ENCODE measurements at places on chromosomes 2 and 18. TPM values are rescaled to one million over a fixed set of nuclear protein-coding genes. Genes with fewer than 3 reads are reported as not detected.

MAL gene
- total RNA-seq = 9.0 TPM

RAMP1 gene
- 7.6 TPM for total RNA-seq

DNA sequence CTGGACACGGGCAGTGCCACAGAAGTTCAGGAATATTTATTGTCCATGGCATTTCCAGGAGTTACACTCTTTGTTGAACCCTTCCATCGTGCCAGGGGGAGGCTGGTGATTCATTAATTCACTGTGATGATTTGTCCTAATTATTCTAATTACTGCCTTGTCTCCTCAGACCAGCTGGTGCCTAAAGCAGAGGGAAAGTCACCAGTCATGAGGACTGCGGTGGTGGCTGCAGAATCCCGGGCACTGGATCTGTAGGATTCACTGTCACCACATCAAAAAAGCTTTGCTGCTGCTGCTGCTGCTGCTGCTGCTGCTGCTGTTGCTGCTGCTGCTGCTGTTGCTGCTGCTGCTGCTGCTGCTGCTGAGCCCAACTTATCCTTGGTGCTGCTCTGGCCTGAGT lies 908.2 kb downstream of the TSN start:
- no peak for DNase-seq

CHST9 gene
- total RNA-seq = not detected

STARD6 gene
- not detected for total RNA-seq

SUPT7L gene
- total RNA-seq = 47.4 TPM

GRCh38 chr2:88606371-88607030 lies 20.8 kb downstream of the EIF2AK3 start:
- DNase-seq = no peak

- DNase-seq = peak; percentile 59
These were observed 152.1 kb downstream of the THSD7B start for GRCh38 chr2:136917411-136917881.

GRCh38 chr2:212929971-212930370 lies 221.4 kb downstream of the IKZF2 start:
- no peak for DNase-seq

DNA sequence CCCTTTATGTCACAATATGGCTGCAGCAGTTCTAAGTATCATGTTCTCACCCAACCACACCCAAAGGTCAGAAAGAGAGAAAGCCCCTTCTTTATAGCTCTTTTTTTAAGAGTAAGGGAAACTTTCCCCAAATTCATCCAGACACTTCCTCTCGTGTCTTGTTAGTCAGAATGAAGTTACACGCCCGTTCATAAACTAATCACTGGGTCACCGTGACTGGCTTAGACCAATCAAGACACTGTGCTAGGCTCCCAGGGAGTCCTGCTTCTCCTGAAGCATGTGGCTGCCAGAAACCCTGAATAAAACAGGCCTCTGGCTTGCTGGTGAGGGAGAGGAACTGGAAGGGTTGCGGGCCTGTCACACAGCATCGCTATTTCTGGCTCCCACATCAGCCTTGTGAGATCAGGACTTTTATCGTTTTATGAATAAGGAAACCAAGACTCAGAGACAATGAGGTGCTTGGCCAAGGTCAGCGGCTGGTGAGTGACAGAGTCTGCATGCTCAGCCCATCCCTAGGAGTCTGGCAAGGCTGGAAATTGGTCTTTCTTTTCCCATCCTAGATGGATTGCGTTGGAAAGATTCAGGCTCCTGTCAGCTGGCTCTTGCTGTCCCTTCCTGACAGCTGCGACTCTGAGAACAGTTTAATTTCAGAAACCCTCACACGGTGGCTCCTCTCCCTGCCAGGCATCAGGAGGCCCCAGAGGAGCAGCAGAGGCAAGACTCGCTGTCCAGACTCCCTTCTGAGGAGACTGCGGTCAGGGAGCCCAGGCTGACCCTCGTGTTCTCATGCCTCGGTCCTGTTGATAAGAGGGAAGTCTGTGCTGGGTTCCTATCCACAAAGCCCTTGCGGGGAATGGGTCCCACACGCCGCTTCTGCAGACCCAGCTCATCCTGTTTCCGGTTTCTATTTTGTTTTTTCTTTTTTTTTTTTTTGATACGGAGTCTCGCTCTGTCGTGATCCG lies 104.5 kb upstream of the TAF1B start:
- DNase-seq = no peak

GRCh38 chr18:59950215-59950944 lies 50.6 kb downstream of the PMAIP1 start:
- no peak for DNase-seq

DNA sequence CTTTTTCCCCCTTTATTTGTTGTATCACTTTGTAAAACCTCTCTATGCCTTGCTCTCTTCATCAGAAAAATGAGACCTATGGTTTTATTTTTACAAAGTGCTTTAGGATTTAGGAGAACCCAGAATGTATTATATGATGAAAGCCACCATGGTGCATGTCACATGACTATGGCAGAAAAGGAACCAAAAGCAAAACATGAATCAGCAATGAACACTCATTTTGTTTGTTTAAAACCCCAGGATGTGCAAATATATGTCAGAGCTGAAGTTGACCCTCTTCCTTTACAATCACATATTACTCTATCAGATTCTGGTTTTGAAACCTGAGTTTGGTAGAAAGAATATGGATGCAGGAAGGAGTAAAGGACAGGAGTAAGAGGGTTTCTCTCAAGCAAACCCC lies 70.0 kb downstream of the FIGN start:
- no peak for DNase-seq

DNA sequence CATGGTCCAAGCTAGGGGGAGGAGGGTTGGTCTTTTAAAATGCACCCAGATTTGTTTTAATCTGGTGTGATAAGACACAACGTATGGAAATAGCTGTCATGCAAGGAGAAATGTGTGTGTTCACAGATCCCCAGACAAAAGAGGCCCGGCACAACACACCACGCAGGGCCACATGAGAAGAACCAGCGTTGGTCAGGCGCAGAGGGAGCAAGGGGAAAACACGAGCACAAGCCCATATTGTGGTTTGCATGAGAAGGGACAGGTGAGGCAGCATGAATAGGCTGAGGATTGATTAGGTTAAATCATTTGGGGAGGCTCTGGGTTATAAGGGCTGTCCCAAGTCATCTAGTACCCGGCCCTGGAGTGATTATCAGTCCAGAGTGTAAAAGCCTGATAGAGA lies 272.5 kb upstream of the NCKAP5 start:
- no peak for DNase-seq

CHRND gene
- 2.2 TPM for total RNA-seq

DNA sequence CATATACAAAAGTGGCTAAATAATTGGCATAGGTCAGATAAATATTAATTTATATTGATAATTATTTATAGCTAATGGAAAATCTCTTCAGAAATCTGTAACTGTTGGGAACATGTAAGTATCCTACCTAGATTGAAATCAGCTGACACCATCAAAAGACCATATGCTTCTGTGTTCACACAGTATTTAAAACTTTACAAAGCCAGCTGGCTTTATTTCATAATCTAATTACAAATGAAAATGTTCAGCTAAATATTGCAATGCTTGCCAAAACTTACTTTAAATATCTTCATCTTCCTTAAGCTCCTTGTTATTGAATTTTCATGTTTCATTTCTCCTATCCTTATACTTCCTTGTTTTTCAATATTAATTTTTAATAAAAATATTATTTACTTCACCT lies 190.9 kb upstream of the DOK6 start:
- DNase-seq = no peak

DNA sequence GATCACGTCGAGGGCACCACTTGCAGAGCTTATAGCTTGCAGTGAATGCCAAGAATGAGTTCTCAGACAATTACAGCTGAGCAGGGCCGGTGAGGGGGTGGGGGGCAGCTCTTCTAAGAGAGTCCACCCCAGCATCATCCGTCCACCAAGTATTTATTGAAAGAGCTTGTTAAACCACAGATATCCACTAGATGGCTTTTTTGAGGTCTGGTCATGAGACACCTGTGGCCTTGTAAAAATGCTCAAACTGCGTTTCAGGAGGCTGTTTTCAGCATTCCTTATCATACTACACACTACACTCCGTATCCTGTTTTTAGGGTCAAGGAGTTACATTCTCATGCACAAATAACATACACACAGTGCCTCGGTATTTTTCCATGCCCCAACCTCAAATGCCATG lies 51.5 kb downstream of the DNAJC10 start:
- no peak for DNase-seq

DNA sequence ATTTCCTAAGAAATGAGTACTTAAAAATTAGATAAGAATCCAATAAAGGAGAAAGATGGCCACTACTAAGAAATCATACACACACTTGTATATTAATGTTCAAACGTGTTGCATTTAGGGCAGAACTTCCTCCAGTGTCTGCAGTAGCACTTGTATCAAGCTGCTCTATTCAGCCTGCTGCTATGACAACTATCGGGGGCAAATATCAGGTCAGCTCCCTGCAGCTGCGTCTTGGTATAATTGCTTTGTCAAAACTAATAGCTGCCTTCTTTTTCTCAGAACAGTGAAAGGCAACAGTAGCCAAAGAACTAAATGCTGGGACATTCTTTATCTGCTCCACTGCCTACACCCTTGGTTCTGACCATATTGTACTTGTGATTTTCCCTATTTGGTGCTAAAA lies 300.7 kb downstream of the NOL4 start:
- DNase-seq = no peak

CMPK2 gene
- total RNA-seq = 0.81 TPM

- peak; percentile 89 for DNase-seq
These were observed 82.8 kb upstream of the SEC11C start for GRCh38 chr18:59056706-59057492.

TUBB8B gene
- not detected for total RNA-seq

- DNase-seq = no peak
These were observed 57.7 kb upstream of the TFCP2L1 start for GRCh38 chr2:121342751-121343150.

GRCh38 chr2:11286749-11287148 lies 57.7 kb downstream of the ROCK2 start:
- no peak for DNase-seq

- DNase-seq = no peak
These were observed 99.4 kb upstream of the TEX51 start for GRCh38 chr2:126799301-126799700.

DRC1 gene
- total RNA-seq = 2.3 TPM

- no peak for DNase-seq
These were observed 2.0 kb upstream of the CAPN14 start for GRCh38 chr2:31219131-31219969.

DNA sequence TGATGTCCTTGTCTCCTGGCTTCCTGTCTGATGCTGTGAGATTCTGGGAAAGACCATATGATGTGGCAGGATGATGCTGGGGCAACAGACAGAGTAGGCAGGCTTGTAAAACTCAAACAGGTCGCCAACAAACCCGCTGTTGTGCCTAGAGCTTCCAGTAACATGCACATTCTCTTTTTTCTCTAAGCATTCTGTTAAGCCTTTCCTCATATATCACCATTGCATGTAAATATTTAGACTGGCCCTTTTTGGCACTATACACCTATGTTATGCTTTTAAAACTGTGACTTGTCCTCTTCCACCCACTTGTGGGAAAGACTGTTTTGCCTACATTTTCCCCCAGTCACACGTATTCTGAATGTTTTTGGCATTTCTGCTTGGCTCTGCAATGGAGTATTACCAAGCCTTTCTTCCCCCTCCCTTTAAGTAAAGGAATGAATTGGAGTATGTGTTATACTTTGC lies 250.4 kb upstream of the TANK start:
- DNase-seq = no peak

GRCh38 chr2:69190743-69191404 lies 177.9 kb downstream of the ANTXR1 start:
- no peak for DNase-seq

SLC16A14 gene
- 4.4 TPM for total RNA-seq

- no peak for DNase-seq
These were observed 176.2 kb upstream of the ZC3H15 start for GRCh38 chr2:186309901-186310300.

- no peak for DNase-seq
These were observed 100.5 kb upstream of the LMAN1 start for GRCh38 chr18:59459369-59460071.

- no peak for DNase-seq
These were observed 124.8 kb downstream of the COL6A3 start for GRCh38 chr2:237289139-237289538.

C2orf42 gene
- total RNA-seq = 11.0 TPM

- no peak for DNase-seq
These were observed 77.9 kb upstream of the SLC66A3 start for GRCh38 chr2:11077411-11077810.

SCN1A gene
- 1.8 TPM for total RNA-seq

GRCh38 chr2:68435615-68436014 lies 31.5 kb downstream of the FBXO48 start:
- DNase-seq = no peak

DNA sequence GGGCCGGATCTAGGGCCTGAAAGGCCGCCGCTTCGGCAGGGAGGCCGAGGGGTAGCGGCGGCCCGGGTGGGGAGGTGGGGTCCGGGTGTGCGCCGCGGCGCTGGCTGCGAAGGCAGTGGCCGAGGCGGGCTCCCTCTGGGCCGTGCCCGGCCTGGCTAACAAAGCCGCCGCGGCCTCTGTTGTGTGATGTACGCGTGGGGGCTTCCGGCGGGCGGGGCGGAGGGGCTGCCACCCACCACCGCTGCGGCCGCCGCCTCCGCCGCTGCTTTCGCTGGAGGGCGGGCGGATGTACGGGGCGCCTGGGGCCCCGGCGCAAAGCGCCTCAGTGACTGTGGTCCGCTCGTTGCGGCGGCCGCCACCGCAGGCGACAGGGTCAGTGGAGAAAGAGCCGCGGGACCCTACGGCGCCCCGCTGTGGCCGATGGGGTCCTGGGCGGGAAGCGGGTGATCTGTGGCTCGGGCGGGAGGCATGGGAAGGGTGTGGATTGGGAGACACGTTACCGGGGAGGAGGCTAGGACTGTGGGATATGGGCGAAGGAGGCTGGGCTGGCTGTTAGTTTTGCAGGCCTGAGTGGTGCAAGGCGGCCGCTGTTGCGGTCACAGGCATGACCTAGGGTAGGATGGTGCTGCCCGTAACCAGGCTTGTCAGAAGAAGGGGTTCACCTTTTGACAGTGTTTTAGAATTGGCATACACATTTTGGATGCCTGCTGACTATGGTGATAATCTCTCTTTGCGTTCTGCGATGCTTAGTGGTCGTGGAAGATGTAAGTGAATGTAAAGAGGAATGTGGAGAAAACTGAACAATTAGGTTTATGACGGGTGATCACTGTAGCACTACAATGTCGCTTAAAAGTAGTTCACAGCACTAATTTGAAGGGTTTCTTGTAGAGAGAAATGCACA lies 662 bp downstream of the BZW1 start:
- peak; percentile 89 for DNase-seq

DNA sequence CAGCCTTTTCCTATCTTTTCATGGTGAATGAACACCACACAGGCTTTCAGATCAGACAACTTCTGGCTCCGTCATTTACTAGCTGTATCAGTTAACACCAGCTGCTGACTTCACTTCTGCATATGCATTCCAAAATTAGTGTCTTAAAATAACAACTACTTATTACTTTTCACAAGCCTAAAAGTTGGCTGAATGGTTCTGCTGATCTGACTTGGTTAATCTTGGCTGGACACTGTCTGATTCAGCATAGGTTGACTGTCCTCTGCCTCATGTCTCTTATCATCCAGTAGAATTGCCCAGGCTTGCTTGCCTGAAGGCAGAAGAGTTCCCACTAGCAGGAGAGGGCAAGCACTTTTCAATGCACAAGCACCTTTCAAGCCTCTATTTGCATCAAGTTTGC lies 72.7 kb downstream of the MARCHF4 start:
- DNase-seq = no peak
